Astrocyte (in vitro differentiated cells and primary cell): ENCODE measurements at places on chromosomes 4 and X. TPM values are rescaled to one million over a fixed set of nuclear protein-coding genes. Genes with fewer than 3 reads are reported as not detected.

DNA sequence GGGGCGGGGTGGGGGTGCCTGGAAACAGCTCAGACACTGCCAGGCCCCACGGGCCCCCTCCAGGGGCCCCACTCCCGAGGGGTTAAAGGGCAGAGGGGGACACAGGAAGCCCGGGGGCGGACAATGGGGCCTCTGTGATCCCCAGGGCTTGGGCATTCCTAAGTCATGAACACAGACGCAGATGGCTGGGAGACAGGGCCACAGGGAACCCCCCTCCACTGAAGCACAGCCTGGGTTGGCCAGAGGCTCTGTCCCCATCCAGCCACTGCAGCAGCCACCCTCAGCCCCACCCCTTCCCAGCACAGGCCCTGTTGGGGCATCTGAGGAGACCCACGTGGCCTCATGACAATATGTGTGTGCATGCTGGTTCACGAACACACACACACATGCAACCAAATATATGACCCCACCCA is 3.9 kb downstream of the L1CAM start:
- no peak overlapping the region for H3K4me3 ChIP-seq
- DNase-seq = no peak
- peaks cover 13% of the 10 kb centered on the region for H3K27me3 ChIP-seq
- no peak overlapping the region for H3K27ac ChIP-seq
- peaks cover 5% of the 10 kb centered on the region for H3K4me1 ChIP-seq
- H3K36me3 ChIP-seq = no peaks in the 10 kb centered on the region

CCNA2 gene
- total RNA-seq = 4.4 and 6.2 TPM in 2 replicates

DNA sequence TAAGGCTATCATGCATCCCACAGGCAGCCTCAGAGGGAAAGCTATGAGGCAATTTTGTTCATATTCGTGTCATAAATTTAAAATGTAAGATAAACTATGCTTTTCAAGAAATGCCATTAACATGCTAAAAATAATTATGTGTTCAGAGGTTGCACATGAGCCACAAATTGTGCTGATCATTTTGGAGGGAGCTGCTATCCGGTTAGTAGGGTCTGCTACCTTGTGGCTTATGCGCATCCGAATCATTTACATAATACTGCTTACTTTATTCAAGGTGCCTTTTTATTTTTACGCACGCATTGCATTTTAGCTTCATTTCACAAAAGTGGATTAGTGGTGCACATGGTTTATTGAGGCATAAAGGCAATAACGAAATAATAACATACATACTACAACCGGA is 76.4 kb upstream of the WWC2 start:
- no peak for DNase-seq
- H3K27me3 ChIP-seq = peaks cover 4% of the 10 kb centered on the region
- no peak overlapping the region for H3K27ac ChIP-seq
- H3K4me3 ChIP-seq = no peak overlapping the region

TRPC3 gene
- total RNA-seq = 0.07 TPM in 1 of 2 replicates, not detected in the other

DNA sequence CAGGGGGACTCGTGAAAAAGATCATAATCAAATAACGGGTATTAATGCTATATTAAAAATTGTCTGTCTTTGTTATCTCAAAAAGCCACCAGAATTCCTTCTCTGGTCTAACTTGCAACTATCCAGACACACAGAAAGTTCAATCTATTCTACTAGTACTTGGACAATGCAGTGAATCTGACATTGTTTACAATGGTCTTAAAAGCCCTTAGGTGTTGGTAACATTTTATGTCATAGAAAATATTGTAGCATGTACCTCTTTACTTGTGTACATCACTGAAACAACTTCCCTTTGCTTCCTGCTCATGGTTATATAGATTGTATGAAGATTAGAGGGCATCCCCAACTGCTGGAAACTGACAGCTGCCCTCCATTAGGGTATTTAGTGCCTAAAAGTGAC is 71.1 kb upstream of the PPP3CA start:
- no peaks in the 10 kb centered on the region for H3K27me3 ChIP-seq
- no peaks in the 10 kb centered on the region for H3K36me3 ChIP-seq
- H3K27ac ChIP-seq = no peak overlapping the region
- DNase-seq = no peak
- H3K4me1 ChIP-seq = peaks cover 4% of the 10 kb centered on the region

DNA sequence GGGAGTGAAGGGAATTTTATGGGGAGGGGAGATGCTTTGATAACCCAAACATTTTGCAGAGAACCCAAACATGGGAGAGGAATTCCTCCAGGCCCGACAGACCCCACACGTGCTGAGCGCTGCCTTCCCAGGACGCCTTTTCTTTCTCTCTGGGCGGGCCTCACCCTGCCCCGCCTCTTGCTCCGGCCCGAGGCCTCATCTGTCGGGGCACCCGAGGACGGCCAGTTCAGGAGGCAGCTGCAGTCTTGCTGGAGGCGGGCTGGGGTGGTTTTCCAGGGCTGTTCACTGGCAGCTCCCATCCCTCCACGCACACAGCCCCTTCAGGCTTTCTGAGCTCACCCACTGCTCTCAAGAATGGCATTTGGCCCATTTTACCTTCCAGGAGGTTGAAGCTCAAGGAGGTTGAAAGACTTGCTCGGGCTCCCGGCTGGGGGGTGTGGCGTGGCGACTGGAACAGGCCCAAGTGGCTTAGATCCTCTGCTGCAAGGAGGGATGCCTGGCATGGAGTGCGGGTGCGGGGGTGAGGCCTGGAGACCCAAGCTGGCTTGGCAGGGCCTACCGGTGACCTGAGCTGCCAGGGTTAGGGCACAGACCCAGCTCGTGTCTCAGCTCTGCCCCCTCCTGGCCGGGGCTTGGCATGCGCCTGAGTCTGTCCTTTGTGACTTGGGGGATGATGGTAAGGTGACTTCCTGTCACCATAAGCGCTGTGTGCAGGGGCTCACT is 99.2 kb downstream of the PSAPL1 start:
- H3K27me3 ChIP-seq = no peaks in the 10 kb centered on the region
- no peak overlapping the region for H3K27ac ChIP-seq
- H3K4me3 ChIP-seq = no peak overlapping the region
- no peak for DNase-seq

TCEAL5 gene
- total RNA-seq = 0.36 TPM in 1 of 2 replicates, not detected in the other

GRCh38 chr4:117357437-117357836 is 272.1 kb upstream of the TRAM1L1 start:
- no peak overlapping the region for H3K27ac ChIP-seq
- no peaks in the 10 kb centered on the region for H3K36me3 ChIP-seq
- H3K4me1 ChIP-seq = no peaks in the 10 kb centered on the region
- H3K27me3 ChIP-seq = no peaks in the 10 kb centered on the region
